ENCODE measurements at places on chromosomes 2 and 18. TPM values are rescaled to one million over a fixed set of nuclear protein-coding genes. Genes with fewer than 3 reads are reported as not detected.

GRCh38 chr2:237735798-237736197 is 62.8 kb upstream of the RBM44 start:
- DNase-seq = no peak
- H3K4me3 ChIP-seq = no peak overlapping the region
- H3K27me3 ChIP-seq = no peaks in the 10 kb centered on the region
- peaks cover 57% of the 10 kb centered on the region for H3K4me1 ChIP-seq

- H3K4me3 ChIP-seq = peak overlapping the region; percentile 57
- H3K36me3 ChIP-seq = peaks cover 21% of the 10 kb centered on the region
Observed at GRCh38 chr2:98458667-98459380, 14.2 kb downstream of the INPP4A start.

- no peak for DNase-seq
- H3K4me3 ChIP-seq = no peak overlapping the region
- H3K27me3 ChIP-seq = no peaks in the 10 kb centered on the region
Observed at GRCh38 chr2:214671319-214671885, 138.1 kb downstream of the BARD1 start.

GRCh38 chr2:132729522-132729921 is 59.5 kb upstream of the LYPD1 start:
- no peak for DNase-seq
- H3K4me3 ChIP-seq = no peak overlapping the region
- no peaks in the 10 kb centered on the region for H3K4me1 ChIP-seq
- no peaks in the 10 kb centered on the region for H3K27me3 ChIP-seq

CCDC150 gene
- 0.49 TPM for total RNA-seq

TFCP2L1 gene
- total RNA-seq = not detected

HAAO gene
- total RNA-seq = 0.80 TPM

REG3G gene
- not detected for total RNA-seq

GRCh38 chr2:175156534-175156933 is 11.5 kb downstream of the ATF2 start:
- peaks cover 2% of the 10 kb centered on the region for H3K36me3 ChIP-seq
- no peak for DNase-seq
- H3K4me1 ChIP-seq = peaks cover 68% of the 10 kb centered on the region
- H3K27ac ChIP-seq = no peak overlapping the region

- no peak overlapping the region for H3K4me3 ChIP-seq
- H3K27me3 ChIP-seq = peaks cover 12% of the 10 kb centered on the region
- no peak overlapping the region for H3K27ac ChIP-seq
Observed at GRCh38 chr2:231928481-231928880, 2.3 kb upstream of the NPPC start.

C2orf80 gene
- not detected for total RNA-seq

WDCP gene
- total RNA-seq = 15.6 TPM

GRCh38 chr2:112593736-112594135 is 9.3 kb downstream of the CHCHD5 start:
- peak overlapping the region; percentile 72 for H3K27ac ChIP-seq
- no peak for DNase-seq
- H3K4me3 ChIP-seq = no peak overlapping the region
- H3K27me3 ChIP-seq = no peaks in the 10 kb centered on the region
- H3K36me3 ChIP-seq = no peaks in the 10 kb centered on the region

TMEM185B gene
- total RNA-seq = 18.5 TPM

DNA sequence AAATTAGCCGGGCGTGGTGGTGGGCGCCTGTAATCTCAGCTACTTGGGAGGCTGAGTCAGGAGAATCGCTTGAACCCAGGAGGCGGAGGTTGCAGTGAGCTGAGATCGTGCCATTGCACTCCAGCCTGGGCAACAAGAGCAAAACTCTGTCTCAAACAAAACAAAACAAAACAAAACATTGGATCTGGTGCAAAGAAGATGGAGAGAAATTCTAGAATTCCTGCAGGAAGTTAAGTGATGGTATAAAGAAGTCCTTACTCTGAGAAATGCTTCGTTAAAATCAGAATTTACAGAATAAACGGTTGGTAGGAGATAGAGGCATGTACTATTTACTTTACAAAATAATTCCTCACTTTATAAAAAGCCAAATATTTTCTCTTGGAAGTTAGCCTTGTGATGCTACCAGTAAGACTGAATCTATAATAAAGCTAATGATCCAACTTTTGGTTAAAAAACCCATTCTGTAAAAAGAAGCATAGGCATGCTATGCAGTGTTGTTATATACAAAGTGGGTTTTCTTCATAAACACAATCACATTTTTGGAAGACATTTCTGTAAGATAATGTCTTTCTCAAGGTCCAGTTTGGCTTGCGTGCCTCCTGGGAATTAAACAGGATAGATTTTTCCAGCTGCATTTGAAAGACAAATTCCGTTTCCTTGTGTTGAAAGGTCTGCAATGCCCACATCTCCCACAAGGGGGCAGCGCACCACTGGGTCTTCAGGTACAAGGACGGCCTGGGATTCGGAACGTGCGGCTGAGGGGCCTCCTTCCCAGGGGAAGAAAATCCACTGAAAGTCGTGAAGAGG is 35.6 kb upstream of the PNO1 start:
- H3K36me3 ChIP-seq = no peaks in the 10 kb centered on the region
- peak overlapping the region; percentile 30 for H3K4me3 ChIP-seq
- H3K4me1 ChIP-seq = peaks cover 23% of the 10 kb centered on the region
- H3K27me3 ChIP-seq = no peaks in the 10 kb centered on the region
- DNase-seq = peak; percentile 53
- H3K27ac ChIP-seq = no peak overlapping the region

- peaks cover 2% of the 10 kb centered on the region for H3K27me3 ChIP-seq
- H3K4me3 ChIP-seq = no peak overlapping the region
- no peaks in the 10 kb centered on the region for H3K36me3 ChIP-seq
Observed at GRCh38 chr2:136582628-136583205, 182.6 kb upstream of the THSD7B start.

DNA sequence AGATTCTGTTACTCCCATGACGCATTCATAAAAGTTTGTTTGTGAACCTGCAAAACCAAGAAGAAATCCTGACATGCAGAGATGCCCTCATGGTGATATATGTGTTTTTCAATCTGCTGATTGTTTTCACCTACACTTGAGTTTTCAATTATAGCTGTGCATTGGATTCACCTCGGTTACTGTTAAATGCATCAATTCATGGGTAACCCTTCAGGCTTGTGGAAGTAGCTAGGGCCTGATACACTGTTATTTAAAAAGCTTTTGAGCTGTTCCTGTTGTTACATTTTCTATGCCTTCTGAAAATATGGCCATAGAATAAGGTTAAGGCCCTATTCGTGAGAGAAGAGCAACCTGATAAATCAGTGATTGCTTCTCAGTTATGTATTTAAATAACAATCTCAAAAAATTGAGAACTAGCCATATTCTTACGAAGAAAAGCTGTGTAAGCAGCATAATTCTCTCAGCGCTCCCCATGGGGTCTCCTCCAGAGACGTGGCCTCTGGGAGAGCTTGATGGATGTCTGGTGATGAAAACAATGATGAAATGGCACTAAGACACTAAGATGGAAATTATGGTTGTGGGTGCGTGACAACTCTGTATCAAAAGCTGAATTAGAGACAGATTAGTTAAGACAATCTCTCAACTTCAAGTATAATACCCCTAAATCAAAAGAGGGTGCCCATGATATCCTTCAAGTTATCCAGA is 60.5 kb downstream of the RIT2 start:
- no peak overlapping the region for H3K4me3 ChIP-seq
- H3K27ac ChIP-seq = no peak overlapping the region
- H3K36me3 ChIP-seq = no peaks in the 10 kb centered on the region
- H3K4me1 ChIP-seq = no peaks in the 10 kb centered on the region

DNA sequence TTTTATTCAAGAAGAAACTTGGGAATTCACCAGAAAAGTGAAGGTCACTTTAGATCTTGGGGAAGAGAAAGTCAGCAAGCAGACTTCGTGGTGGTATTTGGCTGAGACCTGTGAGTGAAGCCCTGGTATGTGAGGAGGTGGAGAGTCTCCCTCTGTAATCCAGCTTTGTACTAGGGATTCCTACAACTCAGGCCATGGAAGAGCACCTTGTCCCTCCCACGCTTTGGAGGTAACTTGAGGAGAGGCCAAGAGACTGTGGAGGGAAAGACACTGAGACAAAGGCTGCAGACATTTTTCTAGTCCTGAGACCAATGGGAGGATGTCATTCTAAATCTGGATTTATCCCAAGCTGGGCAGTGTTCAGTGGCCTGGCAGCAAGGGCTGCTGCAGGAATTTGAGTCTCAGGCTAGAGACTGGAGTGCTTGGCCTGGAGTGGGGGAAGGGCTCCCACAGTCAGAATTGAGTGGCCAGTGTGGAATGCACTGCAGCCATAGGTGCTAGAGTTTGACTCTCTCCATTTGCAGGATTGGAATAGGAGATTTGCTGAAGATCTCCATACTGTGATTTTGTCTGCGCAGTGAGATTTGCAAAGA is 219.0 kb downstream of the ACTR3 start:
- H3K36me3 ChIP-seq = no peaks in the 10 kb centered on the region
- DNase-seq = no peak
- H3K27ac ChIP-seq = no peak overlapping the region
- no peak overlapping the region for H3K4me3 ChIP-seq
- H3K4me1 ChIP-seq = no peaks in the 10 kb centered on the region

DNA sequence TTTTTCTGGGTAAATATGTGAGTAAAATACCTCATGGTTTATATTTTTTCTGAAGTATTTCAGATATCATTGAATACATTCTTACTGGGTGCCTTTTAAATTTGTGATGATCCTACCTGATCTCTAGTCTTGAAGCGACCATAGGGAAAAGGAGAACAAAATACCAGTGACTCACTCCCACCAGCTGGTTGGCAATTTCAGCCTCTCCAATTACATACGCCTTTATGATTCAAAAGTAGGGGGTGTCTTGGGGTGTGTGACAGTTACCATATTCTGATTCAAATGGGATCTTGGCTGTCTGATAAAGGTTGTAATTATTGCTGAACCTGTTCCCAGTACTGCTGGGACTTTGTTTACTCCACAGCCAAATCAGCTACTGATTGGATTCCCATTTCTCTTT is 175.9 kb upstream of the NXPH2 start:
- H3K36me3 ChIP-seq = no peaks in the 10 kb centered on the region
- no peak overlapping the region for H3K4me3 ChIP-seq
- H3K27ac ChIP-seq = no peak overlapping the region
- no peak for DNase-seq
- H3K27me3 ChIP-seq = no peaks in the 10 kb centered on the region

GRCh38 chr2:232479341-232480200 is 8.1 kb downstream of the ECEL1 start:
- H3K36me3 ChIP-seq = no peaks in the 10 kb centered on the region
- H3K27ac ChIP-seq = no peak overlapping the region
- H3K4me1 ChIP-seq = no peaks in the 10 kb centered on the region
- no peak overlapping the region for H3K4me3 ChIP-seq

DNA sequence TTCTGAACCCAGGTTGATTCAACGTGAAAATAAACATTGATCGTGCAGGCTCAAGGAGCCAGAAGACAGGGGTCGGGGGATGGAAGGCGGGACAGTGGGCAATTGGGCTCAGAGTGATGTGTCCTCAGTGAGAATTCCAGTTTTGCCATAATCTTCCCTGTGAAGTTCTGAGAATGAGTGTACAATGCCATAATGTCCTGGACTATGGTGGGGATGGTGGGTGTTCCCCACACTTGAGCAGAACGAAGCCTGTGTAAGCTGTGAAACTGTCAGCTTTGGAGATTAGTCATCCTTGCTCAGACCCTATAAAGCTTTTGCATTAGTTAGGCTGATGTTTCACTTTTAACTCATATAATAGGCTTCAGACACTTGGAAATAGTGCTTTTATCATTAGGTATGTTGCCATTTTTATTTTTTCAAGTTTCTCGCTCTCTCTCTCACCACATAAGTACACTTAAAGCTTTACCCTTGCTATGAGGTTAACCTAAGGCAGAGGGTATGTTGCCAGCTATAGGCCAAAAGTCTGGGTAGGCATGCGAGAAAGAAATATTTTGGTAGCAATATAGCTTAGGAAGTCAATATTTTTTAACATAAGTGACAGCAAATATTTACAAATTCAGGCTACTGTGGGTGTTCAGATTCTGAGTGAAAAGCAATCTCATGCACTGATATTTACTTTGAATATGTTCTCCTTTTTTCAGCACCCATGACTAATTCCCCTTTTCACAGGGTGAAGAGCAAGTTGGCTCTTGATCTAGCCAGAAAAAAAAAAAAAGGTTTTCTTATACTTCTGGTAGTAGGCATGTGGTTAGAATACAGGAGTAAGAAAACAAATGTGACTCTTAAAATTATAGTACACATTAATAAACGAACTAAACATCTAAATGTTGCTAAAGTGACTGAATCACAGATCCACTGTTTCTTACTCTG is 47.2 kb downstream of the CDC42EP3 start:
- peak overlapping the region; percentile 42 for H3K4me3 ChIP-seq
- H3K27ac ChIP-seq = peak overlapping the region; percentile 86
- DNase-seq = no peak
- H3K27me3 ChIP-seq = no peaks in the 10 kb centered on the region

- H3K4me3 ChIP-seq = no peak overlapping the region
- no peak for DNase-seq
- no peaks in the 10 kb centered on the region for H3K4me1 ChIP-seq
- no peaks in the 10 kb centered on the region for H3K36me3 ChIP-seq
- no peak overlapping the region for H3K27ac ChIP-seq
Observed at GRCh38 chr2:179818546-179818945, 42.9 kb downstream of the ZNF385B start.

- peaks cover 9% of the 10 kb centered on the region for H3K4me1 ChIP-seq
- H3K27me3 ChIP-seq = no peaks in the 10 kb centered on the region
- peaks cover 78% of the 10 kb centered on the region for H3K36me3 ChIP-seq
- DNase-seq = no peak
- no peak overlapping the region for H3K4me3 ChIP-seq
- peak overlapping the region; percentile 24 for H3K27ac ChIP-seq
Observed at GRCh38 chr2:174450021-174450816, 36.6 kb downstream of the GPR155 start.

MAP3K19 gene
- total RNA-seq = not detected

DNA sequence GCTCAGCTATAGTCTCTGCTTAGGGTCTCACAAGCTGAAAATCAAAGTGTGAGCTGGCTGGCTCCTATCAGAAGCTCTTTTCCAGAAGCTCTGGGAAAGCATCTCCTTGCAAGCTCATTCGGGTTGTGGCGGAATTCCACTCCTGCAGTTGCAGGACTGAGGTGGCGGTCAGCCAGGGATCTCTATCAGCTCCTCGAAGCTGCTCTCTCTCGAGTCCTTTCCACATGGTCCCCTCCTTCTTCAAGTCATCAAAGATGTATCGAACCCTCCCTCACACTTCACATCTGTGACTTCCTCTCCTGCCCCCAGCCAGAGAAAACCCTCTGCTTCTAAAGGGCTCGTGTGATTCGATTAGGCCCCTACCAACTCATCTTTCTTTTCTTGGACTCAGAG is 141.7 kb downstream of the ZFP36L2 start:
- H3K27me3 ChIP-seq = no peaks in the 10 kb centered on the region
- H3K27ac ChIP-seq = no peak overlapping the region
- no peak for DNase-seq
- no peak overlapping the region for H3K4me3 ChIP-seq
- peaks cover 67% of the 10 kb centered on the region for H3K4me1 ChIP-seq

RAX gene
- total RNA-seq = not detected

ARHGEF33 gene
- total RNA-seq = 1.0 TPM
